ENCODE measurements at places on chromosomes 1 and 21.

GRCh38 chr1:225554216-225554812 lies 98.6 kb downstream of the ENAH start:
- peak; percentile 31 for DNase-seq

DNA sequence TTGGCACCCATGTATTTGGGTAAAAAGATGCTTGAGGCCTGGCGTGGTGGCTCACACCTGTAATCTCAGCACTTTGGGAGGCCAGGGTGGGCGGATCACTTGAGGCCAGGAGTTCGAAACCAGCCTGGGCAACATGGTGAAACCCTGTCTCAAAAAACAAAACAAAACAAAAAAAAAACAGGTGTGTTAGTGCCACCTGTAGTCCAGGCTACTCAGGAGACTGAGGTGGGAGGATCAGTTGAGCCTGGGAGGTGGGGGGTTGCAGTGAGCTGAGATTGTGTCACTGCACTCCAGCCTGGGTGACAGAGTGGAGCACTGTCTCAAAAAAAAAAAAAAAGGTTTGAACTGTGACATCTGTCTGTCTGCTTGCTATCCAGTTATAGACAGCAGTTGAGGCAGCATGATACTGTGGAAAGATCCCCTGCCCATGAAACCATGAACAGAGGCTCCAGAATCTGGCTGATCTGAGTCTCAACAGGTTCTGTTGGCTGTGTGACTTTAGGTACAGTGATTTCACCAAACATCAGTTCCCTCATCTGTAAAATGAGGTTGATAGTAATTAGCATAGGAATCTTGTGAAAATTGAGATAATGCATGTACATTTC lies 5.7 kb downstream of the DYRK1A start:
- DNase-seq: no peak

DNA sequence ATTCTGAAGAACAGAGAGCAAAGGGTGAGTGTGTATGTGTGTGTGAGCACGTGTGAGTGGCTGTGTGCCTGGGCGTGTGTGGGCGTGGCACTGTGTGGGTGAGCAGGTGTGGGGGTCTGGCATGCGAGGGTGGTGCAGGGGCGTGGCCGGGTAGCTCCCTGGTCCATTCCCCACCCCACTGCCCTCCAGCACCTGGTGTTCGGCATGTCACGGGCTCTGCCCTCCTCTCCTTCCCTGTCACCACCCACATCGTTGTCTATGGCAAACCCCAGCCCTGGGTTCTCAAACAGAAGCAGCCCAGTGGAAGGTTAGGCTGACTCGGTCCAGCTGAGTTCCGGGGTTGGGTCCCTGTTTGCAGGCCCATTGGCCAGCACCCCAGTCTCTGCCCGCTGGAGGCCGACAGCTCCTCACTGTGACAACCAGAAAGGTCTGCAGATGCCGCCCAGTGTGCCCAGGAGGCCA lies 39.8 kb downstream of the UBE2G2 start:
- DNase-seq: no peak

DNA sequence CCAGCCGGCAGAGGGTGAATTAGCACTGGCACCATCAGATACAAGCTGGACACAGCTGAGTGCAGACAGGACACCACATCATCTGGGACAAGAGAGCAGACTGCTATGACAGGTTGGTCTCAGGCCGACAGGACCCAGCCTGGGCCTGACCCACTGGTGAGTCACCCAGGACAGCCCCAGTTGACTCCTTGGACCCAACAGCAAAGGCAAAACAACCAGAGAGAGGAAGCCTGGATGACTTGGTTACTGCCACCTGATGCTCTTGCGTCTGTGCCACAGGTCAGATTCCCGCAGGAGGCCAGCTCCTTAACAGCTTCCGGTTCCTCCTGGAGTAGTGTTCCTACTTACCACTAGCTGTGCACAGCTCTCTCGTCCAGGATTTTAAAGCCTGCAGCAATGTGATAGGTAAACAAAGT lies 18.5 kb downstream of the CCN1 start:
- no peak for DNase-seq

- DNase-seq: no peak
These were observed 726.5 kb upstream of the ADAMTS5 start for GRCh38 chr21:27693376-27693775.

DNA sequence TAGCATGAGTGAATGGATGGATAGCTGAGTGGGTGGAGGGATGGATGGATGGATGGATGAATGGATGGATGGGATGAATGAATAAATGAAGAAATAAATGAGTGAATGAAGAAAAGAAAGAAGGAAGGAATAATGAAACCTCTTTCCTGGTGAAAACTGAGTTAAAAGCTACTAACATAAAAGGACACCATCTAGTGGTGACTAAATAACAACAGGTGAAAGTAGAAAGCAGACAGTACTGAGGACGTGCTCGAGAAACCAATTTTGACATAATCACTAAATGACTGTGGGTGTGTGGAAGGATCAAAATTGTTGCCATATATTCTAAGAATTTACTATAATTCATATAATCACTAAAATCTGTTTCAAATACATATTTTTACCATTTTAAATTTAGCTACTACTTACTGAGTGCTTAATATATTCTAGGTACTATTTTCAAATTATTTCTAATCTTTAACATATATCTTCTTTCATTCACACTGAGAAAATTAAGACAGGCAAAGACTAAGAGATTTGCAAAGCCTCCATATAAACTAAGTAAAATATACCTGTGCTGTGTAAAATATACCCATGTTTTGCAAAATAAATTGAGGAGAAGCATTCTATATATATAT lies 522.9 kb downstream of the LRRIQ3 start:
- no peak for DNase-seq

DNA sequence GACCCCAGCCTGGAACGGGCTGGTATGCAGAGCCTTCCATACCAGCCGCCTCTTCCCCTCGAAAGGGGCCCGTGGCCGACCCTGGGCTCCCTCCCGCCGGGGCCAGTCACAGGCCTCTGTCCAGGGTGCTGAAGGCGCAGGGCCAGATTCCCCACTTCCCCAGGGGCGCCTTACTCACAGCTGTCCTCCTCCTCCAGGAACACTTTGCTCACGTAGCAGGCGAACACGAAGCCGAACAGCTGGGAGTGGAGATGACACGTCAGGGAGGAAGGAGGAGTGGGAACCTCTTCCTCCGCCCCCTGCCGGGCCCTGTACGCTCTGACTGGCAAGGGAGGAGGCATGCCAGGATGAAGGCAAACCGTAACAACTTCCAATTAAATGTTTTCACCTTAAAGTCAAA lies 57.3 kb downstream of the NKAIN1 start:
- DNase-seq: peak; percentile 75

- DNase-seq: no peak
These were observed 6.1 kb downstream of the B3GALT6 start for GRCh38 chr1:1237874-1238701.

GRCh38 chr1:167161242-167161641 lies 59.4 kb upstream of the POU2F1 start:
- no peak for DNase-seq

- no peak for DNase-seq
These were observed 11.9 kb downstream of the ALX3 start for GRCh38 chr1:110058591-110058990.

DNA sequence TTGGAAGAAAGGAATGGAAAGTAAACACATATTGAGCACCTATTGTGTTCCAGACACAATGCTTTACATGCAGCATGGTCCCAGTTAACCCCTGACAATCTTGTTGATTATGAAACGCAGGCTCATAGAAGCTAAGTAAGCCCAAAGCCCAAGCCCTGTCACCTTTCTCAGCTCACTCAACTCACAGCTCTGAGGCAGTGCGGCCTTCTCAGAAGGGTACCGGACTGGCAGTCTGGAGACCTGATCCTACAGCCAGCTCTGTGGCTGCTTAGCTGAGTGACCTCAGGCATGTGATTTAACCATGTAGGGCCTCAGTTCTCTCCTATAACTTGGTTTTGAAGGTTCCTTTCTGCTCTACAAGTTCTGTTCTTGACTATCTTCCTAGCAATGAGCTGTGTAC lies 464 bp upstream of the RNASEL start:
- no peak for DNase-seq

GRCh38 chr1:176199707-176200106 lies 7.4 kb downstream of the COP1 start:
- DNase-seq: no peak

- no peak for DNase-seq
These were observed 2.8 kb upstream of the LIX1L start for GRCh38 chr1:145960468-145961108.

Measured in RPMI8226 (cell line).